ENCODE measurements at places on chromosomes 1 and 21.

- no peak for DNase-seq
These were observed 88.4 kb downstream of the PDE4B start for GRCh38 chr1:65881067-65881594.

DNA sequence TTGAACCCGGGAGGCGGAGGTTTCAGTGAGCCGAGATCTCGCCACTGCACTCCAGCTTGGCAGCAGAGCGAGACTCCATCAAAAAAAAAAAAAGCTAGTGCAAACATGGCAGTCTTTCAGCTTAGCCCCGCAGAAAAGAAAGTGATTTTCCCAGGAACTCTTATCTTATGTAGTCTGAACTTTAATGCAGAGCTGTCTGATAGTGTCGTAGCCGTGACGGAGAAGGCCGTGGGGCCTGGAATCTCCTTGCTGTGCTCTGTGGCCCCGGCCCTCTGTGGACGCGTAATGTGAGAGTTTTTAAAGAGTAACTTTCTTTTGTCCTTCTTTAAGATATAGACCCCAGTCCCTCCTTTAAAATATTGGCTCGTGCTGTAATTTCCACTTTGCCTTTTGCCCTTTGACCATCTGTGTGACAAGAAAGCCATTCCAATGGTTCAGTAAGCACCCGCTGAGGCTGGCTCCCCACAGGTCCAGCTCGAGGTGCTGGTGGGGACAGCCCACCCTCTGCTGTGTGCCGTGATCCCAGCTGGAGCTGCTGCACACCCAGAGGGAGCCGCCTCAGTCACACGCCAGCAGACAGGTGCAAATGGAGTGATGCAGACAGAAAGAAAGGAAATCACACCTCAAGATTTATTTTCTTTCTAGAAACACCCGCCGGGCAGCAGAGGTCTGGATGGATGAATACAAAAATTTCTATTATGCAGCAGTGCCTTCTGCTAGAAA lies 164.0 kb downstream of the PGBD5 start:
- no peak for DNase-seq

DNA sequence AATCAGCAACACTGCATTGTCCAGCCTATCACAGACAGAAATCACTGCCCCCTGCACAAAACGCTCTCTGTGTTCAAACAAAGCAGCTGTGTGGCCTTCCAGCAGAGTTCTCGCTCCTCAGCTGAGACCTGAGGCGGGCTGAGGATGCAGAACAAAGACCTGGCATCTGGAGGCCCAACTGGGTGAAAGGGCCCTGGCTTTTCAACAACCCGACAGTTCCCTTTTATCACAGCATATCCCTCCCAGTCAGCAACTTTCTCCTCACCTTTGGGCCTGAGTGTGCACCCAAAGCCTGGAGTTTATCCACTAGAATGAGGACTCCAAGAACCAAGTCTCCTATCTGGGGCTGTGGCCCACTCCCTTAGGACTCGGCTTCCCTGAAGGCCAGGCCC lies 42.6 kb upstream of the A3GALT2 start:
- no peak for DNase-seq

GRCh38 chr1:195763907-195764374 lies 844.3 kb downstream of the KCNT2 start:
- DNase-seq: no peak

DNA sequence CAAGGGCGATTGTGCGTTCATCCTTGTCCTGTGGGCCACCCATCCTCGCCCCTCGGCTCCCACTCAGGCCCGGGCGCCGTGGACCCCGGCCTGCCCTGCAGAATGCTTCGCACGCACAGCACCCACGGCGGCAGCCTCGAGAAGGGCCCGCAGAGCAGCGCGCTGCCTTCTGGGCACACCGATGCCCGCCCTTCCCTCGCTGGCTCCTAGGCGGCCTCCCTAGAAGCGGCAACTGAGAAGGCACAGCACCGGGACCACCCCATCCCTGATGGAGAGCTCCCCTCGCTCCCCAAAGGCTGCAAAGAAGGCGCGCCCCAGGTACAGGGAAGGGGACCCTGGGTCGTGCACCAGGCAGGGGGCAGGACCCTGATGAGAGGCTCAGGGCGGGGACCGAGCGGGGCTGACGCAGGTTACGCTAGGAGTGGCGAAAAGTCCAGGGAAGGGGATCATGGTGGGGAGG lies 971 bp downstream of the CAPZB start:
- DNase-seq: no peak

DNA sequence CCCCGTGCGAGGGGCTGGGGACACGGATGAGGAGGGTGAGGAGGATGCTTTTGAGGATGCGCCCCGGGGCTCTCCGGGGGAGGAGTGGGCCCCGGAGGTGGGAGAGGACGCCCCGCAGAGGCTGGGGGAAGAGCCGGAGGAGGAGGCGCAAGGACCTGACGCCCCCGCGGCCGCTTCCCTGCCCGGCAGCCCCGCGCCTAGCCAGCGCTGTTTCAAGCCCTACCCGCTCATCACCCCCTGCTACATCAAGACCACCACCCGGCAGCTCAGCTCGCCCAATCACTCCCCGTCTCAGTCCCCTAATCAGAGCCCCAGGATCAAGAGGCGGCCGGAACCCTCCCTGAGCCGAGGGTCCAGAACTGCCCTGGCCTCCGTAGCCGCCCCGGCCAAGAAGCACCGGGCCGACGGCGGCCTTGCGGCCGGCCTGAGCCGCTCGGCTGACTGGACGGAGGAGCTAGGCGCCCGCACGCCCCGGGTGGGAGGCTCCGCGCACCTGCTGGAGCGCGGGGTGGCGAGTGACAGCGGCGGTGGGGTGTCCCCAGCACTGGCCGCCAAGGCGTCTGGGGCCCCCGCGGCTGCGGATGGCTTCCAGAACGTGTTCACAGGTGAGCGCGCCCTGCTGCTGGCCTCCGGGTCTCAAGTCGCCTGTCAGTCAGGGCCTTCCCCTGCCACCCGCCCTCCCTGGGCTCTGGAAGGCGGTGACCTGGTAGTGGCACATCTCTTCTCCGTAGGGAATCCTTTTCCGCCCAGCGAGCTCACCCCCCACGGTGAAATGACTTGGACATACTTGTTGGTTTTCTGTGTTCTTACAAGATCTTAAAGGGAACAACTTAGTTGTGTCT lies 1.7 kb downstream of the FMN2 start:
- peak; percentile 12 for DNase-seq

GRCh38 chr1:49197081-49197480 lies 420.4 kb upstream of the BEND5 start:
- no peak for DNase-seq

DNA sequence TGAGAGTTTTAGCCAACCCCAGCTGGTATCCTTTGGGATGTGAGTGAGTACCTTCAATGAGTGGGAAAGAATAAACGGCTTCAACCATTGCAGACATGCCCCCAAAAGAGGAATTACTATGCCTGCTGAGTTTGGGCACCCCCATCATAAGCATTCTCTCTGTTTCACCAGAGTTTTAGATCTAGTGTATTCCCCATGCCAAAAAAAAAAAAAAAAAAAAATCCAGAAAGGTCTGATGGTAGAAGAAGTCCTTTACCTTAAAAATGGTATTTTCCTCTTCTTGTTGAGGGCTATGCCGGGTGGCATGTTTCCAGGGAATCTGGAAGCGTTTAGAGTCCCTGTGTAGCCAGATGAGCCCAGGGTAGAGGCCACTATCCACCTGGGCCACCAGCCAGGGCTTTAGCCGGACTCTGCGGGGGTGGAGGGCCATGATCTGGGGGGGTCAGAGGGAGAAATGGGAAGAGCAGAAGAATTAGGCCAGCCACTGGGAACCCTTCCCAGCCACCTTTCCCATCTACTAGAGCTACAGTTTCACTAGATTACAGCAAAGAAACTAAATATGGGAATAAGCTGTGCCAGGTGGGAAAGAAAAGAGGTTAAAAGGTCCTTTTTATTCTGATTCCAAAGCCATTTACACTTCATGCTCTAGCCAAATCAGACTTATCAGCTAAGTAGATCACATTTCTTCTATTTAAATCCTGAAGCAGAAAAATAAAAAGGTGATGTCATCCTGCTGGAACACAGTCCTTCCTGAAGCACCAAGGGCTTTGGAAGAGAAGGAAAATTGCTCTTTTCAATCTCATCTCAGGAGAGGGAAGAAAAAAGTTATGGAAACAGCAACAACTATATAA lies 4.7 kb downstream of the IRF6 start:
- no peak for DNase-seq

- no peak for DNase-seq
These were observed 144.9 kb downstream of the TOMM20 start for GRCh38 chr1:234983564-234984238.

DNA sequence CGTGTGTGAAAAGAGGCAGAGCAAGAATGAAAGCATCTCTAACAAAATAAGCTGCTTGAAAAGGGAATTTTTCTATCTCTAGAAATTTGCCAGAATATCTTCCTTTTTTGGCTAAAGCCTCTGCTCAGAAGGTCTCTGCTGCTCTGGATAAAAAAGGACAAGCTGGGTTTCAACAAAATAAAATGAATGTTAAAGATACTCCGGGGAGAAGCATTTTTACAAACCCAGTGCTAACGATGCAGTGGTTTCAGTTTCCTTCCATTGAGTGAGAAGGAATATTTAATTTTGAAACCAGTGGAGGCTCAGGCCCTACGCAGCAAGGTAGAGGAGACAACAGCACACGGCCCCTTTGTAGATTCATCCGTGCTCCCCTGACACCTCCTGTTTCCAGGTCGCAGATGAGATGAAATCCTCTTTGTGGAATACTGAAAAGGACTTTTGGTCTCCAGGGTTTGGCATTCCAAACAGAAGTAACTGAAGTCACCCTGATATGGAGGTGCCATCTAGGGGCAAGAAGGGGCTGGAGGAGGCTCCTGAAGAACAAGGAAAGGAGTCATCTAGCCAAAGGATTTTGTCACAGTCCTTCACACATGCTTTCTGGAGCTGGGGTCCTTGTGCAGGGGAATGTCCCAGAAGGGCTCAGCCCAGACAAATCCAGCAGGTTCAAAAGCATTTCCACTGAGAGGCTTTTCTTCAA lies 65.7 kb upstream of the SYT6 start:
- no peak for DNase-seq
